CD4-positive, alpha-beta T cell treated with Interleukin-1 beta for 1 hour (primary cell): ENCODE measurements at places on chromosomes 2 and 18.

DNA sequence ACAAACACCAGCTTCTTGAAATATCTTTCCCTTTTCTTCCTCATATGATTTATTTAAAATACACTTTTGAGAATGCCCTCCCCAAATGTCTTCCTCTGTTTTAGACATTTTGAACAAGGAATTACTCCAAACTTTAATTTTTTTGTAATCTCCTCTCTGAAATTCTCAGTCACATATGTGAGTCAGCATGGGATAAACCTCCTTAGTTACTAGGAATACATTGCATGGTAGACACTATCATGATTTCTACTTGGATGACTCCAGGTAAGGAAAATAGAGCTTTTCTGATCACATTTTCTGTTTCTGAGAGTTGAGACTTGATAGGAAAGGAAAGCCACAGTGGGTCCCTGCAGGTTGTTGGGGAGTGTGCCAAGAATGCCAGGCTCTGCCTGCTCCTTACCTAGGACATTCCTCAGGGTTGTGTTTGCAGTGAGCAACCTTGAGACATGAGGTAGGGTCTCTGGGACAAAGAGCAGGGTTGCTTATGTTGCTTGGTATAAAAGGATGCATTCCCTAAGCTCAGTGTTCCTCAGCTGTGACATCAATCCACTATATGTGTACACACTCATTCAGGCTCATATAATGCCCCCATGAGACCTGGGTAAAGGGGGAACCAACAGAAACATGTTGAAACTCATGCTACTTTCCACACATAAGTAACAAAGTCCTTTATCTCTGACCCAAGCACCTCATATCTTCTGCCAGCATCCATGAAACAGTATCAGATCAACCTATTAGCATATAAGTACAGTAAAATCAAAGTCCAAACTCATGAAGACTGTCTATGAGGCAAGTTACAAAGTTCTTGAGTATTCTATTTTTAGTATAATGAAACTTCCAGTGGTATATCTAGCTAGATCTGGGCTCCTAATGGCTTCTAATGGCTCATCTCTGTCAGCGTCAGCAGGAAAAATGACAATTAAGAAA is 112.8 kb upstream of the SCN1A start:
- no peak for DNase-seq

DNA sequence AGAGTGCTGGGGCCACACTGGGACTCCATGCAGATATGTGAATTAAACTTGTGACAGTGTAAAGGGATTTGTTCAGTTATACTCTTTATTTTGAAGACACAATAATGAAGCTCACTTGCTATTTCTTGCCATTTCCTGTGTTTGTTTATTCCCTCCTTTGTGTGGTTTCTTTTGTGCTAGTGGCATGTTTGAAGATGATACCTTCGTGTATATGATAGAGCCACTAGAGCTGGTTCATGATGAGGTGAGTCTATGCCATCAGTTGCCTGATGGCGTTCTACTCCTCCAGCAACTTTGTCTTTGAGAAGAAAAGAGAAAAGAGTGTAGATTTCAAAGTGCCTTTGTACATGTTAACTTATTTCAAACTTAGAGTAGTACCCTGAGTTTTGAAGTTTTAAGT is 99.2 kb upstream of the FAM237A start:
- no peak for DNase-seq

DNA sequence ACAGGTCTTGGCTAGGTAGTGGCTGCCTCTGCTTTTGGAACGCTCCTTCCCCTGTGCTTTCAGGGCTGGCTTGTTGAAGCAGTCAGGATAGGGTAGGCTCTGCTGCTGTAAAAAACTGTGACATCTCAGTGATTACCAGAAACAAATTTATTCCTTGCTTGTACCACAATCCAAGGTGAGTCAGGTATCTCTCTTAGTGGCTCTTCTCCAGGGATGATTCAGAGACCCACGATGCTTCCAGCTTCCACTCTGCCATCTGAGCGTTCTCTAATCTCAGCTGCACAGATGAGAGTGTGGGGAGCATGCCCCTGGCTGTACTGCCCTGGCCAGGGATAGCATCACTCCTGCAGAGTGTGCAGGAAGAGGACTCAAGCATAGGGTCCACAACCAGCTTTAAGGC is 174.9 kb downstream of the VAPA start:
- no peak for DNase-seq

GRCh38 chr2:24375349-24376087 is 15.2 kb upstream of the ITSN2 start:
- DNase-seq, result no peak

DNA sequence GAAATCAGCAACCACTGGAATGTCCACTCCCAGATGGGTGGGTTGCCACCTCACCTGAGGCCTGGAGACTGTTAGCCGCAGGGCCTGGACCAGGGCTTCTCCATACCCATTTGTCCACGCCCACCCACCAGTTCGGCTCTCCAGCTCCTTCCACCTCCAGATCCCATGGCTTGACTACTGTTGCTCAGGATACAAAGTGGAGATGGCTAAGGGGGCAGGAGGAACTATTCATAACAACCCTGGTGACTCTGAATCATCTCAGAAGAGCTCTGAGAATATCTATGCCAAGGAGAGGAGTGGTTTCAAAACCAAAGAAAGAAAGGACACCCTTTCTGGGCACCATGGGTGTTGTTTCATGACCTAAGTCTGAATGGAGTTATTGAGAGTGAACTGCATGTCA is 145.8 kb downstream of the LAMA3 start:
- no peak for DNase-seq

DNA sequence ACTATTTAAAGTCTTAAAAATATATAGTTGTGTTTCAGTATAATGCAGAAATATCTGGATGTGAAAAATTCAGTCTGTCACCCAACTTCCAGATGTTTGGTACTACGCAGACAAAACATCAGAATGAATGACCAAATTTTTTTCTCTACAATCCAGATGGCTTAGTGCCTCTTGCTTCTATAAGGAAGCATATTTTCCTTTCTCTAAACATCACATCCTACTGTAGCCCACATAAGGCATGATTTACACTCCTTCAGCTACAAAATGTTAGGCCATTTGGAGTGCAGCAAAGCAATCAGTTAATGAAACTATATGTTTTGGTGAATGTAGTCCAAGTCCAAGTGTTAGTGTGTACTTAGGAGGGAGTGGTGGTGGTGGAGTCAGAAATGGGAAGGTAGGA is 162.9 kb upstream of the SIX2 start:
- no peak for DNase-seq

DNA sequence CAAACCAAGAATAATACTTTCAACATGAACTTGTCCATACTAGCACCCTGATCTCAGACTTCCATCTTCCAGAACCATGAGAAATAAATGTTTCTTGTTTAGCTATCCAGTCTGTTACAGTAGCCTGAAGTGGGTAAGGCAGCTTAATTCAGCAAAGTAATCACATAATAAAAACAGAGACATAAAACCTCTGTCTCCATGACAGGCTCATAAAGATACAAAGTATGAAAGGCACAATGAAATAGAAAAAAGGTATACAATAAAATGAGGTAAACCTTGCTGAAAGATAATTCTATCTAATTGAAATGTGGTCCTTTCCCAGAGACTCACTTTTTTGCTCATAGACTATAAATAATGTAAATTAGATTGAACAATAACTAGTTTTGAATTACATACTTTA is 46.7 kb upstream of the WDR75 start:
- DNase-seq, result no peak

DNA sequence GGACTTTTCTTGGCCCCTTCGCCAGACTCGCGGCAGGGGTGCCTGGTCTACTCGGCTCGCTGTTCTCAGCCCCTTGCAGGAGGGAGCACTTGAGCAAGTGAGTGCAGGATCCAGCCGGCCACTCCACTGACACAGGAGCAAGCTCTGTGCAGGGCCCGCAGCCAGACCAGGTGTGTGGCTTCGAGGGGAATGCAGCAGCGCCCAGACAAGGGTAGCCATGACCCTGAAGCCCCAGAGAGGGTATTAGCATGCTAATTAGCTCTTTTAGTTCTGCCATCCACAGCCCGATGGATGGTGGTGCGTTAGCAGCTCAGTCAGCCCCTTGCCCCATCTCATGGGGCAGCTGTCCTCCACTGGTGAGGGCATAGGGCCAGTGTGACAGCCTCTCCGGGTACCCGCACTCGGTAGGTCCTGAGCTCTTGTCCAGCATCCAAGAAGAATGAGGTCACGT is 103.2 kb upstream of the HS6ST1 start:
- DNase-seq, result no peak

DNA sequence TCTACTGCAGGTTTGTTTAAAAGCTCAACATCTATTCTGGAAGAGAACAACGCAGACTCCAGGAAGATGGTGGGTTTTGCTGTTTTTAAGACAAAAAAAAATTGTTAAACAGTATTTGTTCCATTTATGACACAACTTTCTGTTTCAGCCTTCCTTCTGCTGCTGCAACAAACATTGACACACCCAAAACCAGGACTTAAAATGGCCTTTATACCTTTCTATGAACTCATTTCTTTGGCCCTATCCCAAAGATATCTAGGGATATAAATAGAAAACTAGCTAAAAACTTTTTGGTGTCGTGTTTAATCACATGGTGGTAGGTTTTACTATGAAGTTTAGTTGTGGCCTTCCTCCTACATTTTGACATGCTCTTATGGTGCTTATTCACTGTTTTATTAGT is 964 bp upstream of the GALNT3 start:
- DNase-seq, result no peak

GRCh38 chr2:62383846-62384245 is 122.1 kb downstream of the TMEM17 start:
- no peak for DNase-seq
